Bone marrow (tissue), 2 donors: ENCODE measurements at places on chromosomes 12 and 14.

DNA sequence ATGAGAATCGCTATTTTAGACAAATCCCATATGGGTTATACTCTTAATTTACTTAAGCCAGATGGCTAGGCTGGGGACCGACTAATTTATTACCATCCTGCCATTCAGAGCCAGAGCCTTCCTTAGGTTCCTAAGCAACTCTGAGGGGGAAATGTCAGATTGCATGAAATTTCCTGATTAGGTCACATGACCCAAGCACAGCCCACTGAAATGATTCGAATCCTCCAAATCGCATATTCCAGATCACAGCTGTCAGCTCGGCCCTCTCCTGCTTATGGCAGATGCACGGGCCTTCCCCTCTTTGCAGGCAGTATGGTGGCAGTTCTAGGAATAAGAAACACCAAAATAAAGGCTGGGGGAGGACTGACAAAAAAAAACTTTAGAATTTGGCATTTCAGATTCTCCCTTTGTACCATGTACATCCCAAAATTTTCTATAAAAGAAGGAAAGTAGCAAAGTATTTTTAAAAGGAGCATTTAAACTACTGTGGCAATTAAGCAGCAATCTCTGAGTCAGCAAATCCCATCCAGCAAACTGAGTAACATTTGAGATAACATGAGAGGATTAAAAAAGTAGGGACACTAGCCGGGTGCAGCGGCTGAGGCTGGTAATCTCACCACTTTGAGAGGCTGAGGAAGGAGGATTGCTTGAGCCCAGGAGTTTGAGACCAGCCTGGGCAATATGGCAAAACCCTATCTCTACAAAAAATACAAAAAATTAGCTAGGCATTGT, 30.5 kb upstream of the NUDT4 start:
- no peak for DNase-seq

DNA sequence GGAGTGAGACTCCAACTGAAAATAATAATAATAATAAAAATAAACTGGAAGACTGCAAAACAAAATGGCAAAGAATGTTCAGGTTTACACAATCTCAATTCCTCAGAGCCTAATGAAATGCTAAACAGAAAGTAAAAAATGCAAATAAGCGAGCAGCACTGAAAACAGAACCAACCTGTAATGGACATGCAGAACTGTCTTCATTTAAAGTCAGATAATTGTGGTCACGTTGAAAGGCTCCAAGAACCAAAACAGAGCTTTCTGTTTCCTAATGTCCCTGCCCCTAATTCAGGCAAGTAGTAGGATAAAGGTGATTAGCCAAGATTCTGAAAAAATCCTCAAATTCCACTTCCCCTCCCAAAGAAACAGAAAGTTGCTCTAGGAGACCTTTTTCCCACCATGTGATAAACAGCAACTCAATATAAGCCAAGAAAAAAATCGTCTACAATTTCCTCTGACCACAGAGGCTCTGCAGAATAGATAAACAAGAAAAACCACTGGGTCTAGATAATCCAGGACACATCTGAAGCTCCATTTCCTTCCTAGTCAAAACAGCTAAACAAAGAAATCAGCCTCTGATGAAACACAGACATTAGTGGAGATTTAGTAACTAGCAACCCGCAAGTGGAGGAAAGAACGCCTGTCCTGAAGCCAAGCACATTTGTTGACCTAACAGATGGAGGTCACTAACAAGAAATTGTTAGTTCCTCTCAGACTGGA, 3.0 kb downstream of the MIS18BP1 start:
- DNase-seq = peak; percentile 89

GRCh38 chr12:56884421-56884820, 49.8 kb downstream of the SDR9C7 start:
- no peak for DNase-seq

GRCh38 chr14:91405724-91406435, 11.7 kb downstream of the CCDC88C start:
- no peak for DNase-seq

DNA sequence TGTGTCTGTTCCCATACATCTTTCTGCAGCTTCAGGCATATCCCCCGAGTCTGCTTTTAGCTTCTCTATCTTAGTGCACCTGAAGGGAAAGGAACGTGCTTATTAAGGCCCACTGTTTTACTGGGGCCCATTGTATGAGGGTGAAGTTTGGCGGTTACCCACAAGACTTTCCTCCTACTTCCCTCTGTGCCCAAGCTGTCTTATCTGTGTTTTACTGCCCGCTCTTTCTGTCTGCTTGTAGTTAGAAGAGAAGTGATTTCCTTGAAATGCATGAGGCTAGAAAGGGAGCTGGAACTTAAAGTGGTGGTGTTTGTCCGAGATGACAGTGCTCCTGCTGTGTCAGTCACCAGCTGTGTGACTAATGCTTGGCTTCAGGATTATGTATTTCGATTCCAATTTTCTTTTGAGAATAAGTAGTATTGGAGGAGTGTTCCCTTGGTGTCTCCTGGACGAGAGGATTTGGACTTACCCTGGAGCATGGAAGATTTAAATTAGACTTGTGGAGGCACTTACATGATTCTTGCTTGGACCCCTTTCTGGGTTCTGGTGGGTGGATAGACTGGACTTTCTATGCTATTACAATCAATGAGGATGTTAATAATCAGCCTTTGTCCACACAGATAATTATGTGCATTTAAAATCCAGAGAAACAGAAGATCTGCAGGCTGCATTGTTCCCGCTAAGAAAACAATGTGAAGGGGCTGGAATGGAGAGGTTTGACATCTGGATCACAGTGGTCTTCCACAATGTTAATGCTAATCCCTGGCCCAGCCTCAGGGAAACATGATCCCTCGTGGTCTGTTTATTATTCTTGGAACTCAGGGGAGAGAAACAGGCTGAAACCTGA, 13.9 kb upstream of the KRT86 start:
- DNase-seq = peak; percentile 72

- DNase-seq = no peak
Observed at GRCh38 chr12:76927170-76927784, 48.5 kb upstream of the CSRP2 start.

DNA sequence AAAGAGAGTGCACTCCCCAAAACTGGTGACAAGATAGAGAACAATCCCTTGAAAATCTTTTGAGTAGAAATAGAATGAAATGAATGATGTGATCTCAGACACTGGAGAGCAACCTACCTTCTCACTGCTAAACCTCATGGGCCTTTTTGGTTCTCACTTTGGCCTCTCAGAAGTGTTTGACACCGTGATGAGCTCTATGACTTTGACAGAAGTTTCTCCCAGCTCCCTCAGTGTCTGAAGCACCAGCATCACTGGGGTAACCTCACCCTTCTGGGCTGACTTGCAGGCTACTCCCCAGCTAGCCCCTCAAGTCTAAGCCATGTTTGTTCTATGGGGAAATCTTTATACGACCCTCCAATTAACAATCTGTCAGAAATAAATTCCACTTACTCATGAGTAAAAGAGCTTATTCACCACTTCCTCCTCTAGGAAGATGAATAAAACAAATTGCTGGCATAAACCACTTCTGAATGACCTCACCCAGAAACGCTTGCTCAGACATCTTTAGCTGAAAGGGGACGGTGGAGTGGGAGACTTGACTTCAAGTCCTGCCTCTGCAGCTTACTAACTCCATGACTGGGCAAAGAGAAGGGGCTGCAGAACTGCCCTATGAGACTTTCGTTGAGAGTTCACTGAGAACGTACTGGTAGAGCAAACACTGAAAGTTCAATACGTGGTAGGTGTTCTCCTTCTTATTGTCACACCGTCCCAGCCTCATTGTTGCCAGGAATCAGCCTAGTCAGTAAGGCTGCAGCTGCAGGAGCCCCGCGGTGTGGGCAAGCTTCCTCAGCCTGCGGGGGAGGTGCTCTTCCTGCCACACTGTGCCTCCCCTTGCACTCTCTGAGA, 46.5 kb downstream of the ST8SIA1 start:
- no peak for DNase-seq

DNA sequence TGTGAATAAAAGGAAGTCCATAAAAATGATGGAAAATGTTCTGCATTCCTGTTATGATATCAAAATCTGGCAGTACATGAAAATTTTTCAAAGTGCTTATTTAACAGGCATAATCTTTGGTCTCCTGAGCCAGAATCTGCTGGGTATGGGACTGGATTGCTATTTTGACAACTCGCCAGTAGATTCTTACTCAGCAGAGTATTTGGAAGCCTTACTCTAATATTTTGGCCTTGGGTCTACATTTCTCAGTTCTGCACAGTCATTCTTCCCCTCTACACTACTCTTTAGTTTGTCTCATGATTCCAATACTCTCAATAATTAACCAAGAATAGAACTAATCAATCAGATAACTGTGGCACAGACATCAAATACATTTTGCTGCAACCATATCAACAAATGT, 1.1 kb upstream of the SLCO1B1 start:
- no peak for DNase-seq

- no peak for DNase-seq
Observed at GRCh38 chr12:15435597-15435996, 113.3 kb downstream of the PTPRO start.

DNA sequence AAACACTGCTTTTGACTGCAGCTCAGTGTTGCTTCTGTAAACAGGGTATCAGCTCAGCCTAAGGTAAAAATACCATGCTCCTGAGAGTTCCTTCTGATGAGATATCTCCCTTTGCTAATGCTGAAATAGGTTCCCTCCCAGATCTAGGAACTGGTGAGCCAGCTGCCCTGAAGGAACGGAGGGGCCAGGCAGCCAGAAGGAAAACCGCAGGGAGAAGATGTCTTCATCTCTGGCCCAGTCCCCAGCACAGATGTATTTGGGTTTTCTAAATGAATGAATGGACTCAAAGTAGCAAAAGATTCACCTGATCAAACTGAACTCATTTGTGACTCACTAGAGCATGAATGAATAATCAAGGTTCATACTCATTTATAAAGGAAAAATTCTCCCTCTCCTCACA, 247.8 kb downstream of the MSRB3 start:
- DNase-seq = no peak

DNA sequence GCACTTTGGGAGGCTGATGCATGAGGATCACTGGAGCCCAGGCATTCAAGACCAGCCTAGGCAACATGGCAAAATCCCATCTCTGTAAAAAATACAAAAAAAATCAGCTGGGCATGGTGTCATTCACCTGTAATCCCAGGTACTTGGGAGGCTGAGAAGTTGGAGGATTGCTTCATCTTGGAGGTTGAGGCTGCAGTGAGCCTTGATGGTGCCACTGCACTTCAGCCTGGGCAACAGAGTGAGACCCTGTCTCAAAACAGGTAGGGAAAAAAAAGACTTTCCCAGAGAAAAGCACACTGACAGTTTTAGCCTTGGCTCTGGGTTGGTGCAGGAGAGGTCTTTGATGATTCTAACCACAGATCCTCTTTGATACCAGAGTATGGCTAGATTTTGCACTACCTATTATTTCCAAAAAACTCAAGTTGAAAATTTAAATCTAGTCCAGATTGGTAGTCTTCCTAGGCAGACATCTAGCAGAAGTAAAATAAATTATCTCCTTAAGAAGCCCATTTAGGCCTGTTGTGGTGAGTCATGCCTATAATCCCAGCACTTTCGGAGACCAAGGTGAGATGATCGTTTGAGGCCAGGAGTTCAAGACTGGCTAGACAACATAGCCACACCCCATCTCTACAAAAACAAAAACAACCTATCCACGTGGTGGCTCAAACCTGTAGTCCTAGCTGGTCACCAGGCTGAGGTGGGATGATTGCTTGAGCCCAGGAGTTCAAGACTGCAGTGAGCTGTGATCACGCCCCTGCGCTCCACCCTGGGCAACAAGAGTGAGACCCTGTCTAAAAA, 18.6 kb downstream of the LARP4 start:
- no peak for DNase-seq

- no peak for DNase-seq
Observed at GRCh38 chr12:56877195-56878009, 56.8 kb downstream of the SDR9C7 start.

GRCh38 chr12:131984334-131984733, 34.6 kb downstream of the EP400 start:
- DNase-seq = no peak

DNA sequence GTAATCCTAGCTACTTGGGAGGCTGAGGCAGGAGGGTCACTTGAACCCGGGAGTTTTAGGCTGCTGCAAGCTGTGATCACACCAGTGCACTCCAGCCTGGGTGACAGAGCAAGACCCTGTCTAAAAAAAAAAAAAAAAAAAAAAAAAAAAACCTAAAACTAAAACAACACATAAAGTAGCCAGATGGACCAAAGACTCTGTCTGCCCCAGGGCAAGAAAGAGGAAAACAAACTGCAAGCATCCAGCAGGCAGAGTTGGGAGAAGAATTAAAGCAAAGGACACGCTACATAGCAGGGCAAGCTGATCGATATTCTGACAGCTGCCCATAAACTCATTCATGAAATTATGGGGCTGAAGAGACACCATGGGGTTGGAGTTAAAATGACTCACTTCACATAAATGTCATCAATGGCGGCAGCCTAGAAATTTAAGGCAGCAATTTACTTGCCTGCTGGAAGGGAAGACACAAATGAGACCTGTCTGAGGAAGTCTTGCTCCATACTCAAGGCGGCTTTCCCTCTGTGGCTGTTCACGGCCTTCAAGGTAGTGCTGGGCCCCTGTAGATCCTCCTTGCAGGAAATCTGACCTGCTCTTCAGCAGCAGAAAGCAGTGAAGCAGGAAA, 259.1 kb upstream of the FKBP4 start:
- no peak for DNase-seq

GRCh38 chr14:89724628-89724960, 229.9 kb downstream of the EFCAB11 start:
- DNase-seq = no peak

DNA sequence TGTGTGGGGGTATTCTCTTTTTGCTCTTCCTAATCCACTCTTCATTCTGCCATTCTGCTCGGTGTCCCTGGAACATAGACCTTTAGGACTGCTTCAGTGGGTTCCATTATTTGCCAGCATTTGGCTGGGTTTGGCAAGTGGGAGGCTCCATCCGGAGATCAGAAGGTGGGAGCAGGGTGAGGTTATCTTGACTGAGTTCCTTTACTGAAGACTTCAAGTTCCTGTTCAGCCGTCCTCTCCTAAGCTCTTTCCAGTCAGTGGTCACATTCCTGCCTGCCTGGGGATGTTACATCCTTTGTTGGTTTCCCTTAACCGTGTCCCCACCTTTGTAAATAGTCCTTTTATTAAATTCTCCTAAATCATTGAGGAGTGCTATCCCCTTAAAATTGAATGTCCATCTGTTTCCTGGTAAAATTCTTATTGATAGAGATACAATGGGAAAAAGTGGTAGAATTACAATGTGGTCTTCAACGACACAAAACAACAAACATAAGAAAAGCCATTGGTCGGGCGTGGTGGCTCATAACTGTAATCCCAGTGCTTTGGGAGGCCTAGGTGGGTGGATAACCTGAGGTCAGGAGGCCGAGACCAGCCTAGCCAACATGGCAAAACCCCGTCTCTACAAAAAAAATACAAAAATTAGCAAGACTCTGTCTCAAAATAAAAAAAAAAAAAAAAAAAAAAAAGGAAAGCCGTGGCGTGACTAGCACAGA, 5.0 kb upstream of the MIA2 start:
- DNase-seq = no peak
